ENCODE measurements at places on chromosomes 11 and 22.

DNA sequence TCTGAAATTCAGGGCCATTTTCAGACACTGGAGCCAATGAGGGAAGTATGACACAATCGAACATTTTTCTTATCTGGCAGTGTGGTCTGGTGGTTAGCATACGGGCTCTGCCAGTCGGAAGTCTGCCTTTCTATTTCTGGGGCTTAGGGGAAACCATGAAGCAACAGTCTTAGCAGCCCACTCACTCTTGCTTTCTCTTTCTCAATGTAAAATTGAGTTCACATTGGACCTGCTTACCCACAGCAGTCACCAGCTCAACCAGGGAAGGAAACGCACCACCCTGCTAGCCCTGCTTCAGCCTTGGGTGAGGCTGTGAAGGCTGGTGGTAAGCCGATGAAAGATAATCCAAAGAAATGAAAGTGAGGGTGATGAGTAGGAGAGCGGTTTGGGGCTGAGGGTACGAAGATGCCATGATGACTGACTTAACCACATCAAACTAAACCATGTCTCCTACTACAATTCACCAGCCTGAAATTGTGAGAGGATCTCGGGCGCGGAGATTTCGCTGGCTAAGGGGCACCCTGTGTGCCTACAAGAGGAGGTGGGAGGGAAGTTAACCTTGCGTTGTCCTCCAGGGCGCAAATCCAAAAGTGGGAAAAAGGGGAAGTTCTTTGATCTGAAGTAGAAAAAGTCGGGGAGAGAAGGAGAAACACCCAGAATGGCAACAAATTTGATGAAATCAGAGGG lies 2.0 kb upstream of the LMO2 start:
- DNase-seq = no peak

- no peak for DNase-seq
Observed at GRCh38 chr11:66299186-66299585, 7.5 kb downstream of the TMEM151A start.

DNA sequence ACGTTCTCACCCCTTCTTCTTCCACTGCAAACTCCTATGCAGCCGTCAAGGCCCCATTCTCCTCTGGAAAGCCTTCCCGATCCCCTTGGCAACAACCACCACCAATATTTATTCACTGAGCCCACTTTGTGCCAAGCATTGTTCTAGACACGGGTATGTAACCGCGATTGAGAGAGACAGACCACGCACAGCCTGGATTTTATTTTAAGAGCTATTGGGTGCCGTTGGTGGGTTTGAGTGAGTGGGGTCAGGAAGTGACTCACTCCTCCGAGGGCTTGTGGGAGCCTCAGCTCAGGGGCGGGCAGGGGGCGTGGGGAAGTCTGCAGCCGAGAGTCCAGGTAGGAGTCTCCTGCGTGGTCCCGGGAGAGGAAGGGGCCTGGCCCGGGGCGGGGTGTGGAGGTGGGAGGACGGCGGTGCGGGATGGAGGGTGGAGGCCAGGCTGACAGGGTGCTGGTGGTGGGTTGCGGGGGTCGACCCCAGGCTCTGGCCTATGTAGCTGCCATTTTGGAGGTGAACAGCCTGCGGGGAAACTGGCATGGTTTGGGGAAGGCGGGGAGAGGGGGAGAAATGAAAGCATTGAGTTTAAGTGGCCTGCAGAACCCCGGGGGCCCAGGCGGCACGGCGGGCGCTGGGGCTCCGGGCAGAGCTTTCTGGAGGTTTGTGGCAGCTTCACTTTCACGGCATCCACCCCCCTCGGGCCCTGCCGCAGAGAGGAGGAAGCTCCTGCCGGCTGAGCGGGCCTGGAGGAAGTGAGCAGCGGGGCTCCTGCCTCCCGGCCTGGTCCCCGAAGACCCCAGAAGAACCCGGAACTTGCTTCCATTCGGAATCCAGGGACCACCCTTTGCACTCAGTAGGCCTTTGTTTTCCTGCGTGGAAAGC lies 547 bp downstream of the PARVG start:
- no peak for DNase-seq

DNA sequence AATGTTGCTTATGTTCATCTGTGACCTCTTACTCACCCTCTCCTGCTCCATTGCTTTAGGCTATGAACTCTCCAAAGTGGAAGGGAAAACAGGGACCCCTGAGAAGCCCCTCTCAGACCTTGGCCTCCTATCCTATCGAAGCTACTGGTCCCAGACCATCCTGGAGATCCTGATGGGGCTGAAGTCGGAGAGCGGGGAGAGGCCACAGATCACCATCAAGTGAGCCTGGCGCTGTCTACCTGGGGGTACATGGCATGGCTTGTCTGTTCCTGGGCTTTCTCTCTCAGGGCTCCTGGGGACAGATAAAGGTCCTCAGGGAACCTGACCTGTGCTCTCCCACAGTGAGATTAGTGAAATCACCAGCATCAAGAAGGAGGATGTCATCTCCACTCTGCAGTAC lies 2.1 kb downstream of the RNASEH2C start:
- DNase-seq = no peak

GRCh38 chr11:72642884-72643522 lies 31.2 kb downstream of the PDE2A start:
- DNase-seq = peak; percentile 92
